Lower lobe of right lung (tissue), 2 donors: ENCODE measurements at places on chromosomes 2 and 18. TPM values are rescaled to one million over a fixed set of nuclear protein-coding genes. Genes with fewer than 3 reads are reported as not detected.

DNA sequence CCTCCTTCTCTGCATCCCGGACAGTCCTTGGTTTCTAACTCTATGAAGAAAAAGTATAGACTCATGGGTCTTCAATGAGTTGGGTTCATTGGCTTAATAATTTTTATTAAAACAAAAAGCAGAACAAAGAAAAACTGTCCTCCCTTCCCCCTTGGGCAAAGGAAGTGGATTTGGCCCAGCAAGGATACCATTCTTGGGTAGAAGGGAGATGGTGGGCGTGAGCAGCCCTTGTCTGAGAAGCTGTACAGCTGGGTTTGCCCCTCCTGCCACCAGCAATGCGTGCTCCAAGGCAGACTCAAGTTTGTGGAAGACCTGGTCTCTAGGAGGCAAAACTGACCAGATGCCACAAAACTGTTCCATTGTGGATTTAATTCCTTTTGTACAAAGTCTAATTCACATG, 12.7 kb downstream of the PCARE start:
- no peak for DNase-seq

GRCh38 chr2:237631007-237631785, 3.8 kb downstream of the LRRFIP1 start:
- DNase-seq: no peak

DNA sequence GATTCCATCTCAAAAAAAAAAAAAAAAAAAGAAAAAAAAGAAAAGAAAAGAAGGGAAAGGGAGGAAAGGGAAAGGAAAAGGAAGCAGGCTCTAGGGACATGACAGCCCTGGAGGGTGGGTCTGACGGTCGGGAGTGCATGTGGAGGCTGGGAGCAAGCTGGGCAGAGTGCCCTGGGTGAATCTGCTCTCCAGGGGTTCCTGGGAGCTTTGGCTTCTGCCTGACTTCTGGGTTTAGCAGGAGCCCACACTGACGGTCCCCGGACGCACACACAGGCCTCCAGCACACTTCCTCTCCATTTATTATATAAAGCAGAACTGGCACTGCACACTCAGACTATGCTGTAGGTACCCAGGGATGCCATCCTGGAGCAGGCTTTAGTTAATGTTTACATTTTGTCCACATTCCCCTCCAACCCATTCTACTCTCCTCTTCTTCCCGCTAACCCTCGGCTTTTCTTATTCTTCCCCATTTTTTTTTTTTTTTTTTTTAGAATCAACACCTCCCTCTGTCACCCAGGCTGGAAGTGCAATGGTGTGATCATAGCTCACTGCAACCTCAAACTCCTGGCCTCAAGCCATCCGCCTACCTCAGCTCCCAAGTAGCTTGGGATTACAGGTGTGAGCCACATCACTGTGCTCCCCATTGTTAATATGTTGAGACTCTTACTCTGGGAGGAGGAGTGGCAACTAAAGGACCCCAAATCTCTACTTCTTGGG, 151.1 kb upstream of the SLC1A4 start:
- DNase-seq: peak; percentile 56

DNA sequence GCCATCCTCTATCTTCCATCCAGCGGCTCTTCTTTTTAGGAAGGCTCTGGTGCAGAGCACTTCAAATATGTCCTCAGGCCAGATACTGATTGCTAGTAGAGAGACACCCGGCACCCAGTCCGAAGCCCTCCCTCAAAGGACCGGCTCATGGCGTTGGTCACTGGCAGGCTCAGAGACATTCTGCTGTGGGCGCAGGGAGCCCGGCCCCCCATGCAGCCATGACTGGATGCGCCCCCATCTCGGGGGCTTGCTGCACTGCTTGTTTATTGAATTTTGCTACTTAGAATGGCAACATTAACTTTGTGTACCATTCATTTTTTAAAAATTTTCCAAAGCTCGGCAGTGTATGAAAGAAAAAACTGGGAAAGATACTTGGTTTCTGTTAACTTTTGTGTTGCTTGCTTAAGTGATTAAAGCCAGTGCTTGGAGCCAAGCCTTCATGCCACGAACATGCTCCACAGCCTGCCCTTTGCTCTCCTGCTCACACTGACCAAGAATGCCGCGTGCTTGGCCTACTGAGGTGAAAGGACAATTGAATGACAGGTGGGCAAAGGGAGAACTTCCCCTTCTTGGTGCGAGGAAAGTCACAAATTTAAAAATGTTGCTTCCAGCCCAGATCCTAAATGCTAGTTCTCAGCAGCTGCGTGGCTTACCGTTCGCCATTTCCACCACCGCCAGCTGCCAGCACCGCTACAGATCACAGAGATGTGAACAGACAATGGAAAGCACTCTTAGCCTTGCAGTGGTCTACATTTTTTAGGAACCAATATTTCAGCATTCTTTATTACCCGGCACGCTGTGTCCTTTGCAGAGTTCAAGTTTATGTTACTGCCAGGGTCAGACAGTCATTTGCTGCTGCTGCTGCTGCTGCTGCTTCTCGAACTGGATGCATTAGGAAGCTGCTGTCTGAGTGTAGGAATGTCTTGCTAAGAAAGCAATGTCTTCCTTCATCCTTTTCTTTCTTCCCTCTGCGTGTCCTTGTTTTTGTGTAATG, 76.7 kb downstream of the FAM210A start:
- no peak for DNase-seq

- DNase-seq: no peak
These were observed 37.2 kb downstream of the ANKRD12 start for GRCh38 chr18:9173770-9174233.

GRCh38 chr2:166592750-166593149, 98.7 kb upstream of the SCN7A start:
- no peak for DNase-seq

Gene NCK2
- total RNA-seq: 36.7 TPM

Gene SLC16A14
- 2.2 TPM for total RNA-seq

Gene PDCD1
- total RNA-seq: 1.4 TPM

Gene ACTR1B
- 56.0 TPM for total RNA-seq

Gene REG3A
- not detected for total RNA-seq
